C1 segment of cervical spinal cord (tissue), 14 donors: ENCODE measurements at places on chromosomes 4 and X.
A peak's percentile ranks its signal among the peaks of the same experiment; 100 is the strongest.

GRCh38 chr4:71978210-71978835 is 53.5 kb upstream of the NPFFR2 start:
- DNase-seq = no peak

- DNase-seq = peak; percentile 74
These were observed 581 bp downstream of the UBE2K start for GRCh38 chr4:39698424-39699009.

DNA sequence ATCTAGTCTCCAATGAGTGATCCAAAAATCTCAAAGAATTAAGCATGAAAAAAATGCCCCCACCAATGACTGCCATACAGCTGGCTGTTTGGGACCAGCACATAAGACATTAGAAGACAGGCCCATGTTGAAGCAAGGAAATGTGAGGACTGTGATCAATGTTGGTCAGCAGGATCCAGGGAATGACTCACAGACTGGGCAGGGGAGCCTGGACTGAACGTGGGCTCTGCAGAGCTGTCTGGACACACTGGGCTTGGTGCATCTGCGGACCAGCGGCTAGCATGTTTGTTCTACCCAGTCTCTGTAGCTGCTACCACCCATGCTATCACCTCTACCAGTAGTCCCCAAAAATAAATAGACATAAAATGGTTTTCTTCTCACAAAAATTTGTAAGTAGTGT is 108.6 kb downstream of the PALLD start:
- DNase-seq = no peak

DNA sequence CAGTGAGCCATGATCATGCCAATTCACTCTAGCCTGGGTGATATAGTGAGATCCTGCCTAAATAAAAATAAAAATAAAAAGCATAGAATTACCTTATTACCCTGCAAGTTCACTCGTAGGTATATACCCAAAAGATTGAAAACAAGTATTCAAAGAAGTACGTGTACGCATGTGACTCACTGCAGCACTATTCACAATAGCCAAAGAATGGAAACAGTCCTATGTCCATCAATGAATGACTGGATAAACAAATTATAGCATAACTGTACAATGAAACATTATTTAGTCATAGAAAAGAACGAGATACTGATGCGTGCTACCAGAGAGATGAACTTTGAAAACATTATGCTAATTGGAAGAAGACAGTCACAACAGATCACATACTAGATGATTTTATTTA is 204.6 kb upstream of the DIAPH2 start:
- no peak for DNase-seq

- DNase-seq = no peak
These were observed 60.6 kb downstream of the POLR2B start for GRCh38 chr4:57039345-57039744.

DNA sequence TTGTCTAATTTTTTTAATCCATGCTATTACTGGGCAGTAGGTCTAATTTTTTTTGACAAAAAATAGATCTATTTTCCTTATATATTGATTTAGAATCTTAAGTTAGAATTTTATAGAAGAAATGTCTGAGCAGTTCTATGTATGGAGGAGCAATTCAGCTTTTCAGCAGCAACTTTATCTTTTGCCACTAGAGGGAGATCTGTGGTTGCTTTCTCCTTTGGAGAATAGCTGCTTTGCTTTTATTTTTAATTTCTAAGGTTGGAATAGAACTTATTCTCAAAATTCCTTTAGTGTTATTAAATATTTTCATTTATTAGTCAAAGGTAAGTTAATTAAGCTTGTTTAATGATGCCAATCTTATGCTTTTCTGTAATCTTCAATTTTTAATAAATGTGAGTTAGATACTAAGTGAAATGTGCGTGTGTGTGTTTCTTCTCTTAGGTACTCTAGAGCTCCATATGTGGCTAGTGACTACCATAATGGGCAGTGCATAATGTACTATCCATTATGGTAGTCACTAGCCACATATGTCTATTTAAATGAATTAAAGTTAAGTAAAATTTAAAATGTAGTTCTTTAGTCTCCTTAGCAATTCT is 29.3 kb downstream of the FAM199X start:
- no peak for DNase-seq

DNA sequence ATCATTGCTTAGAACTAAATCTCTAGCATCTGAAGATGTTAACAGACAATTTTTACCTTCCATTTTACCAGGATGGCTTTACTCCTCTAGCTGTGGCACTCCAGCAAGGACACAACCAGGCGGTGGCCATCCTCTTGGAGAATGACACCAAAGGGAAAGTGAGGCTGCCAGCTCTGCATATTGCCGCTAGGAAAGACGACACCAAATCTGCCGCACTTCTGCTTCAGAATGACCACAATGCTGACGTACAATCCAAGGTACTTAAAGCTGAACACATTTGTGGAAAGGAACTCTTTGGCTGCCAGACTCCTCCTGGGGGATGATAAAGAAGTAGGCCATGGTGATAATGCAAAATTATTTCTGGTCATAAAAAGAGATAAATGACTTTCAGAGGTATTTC is 187.5 kb downstream of the ANK2 start:
- no peak for DNase-seq

DNA sequence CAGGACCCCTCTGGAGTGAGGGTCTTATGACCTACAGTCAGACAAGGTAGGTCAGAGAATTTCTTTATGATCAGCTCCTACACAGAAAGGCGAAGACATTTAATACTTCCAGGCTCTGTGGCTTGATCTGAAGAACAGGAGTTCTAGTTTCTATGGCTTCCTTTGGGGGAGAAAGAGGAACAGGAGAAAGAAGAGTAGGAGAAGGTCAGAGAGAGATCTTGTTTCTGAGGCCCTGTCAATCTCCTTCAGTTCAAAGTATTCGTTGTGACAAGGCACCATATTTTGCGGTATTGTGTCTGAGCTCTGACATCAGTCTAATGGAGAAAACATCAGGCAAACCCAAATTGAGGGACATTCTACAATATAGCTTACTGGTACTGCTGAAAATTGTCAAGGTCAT is 16.7 kb downstream of the TMSB4X start:
- no peak for DNase-seq
